T-helper 9 cell (primary cell): ENCODE measurements at places on chromosomes 2 and 18.

DNA sequence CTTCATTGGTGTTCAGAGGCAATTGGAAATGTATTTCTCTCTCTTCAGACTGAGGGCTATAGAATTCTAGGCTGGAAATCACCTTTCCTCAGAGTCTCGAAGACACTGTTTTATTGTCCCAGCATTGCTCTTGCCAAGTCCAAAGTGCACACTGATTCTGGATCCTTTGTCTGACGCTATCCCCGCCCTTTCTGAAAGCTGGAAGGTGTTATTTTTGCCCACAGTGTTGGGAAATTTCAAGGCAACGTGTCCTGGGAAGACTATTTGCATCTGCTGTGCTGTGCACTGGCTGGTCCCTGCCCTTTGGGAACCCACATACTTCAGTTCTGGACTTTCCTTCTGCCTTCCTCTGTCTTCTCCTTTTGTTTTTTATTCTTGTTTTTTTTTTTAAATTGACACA is 190.8 kb downstream of the SH3BP4 start:
- no peak for DNase-seq

- no peak for DNase-seq
These were observed 33.6 kb upstream of the ZNF236 start for GRCh38 chr18:76788571-76789317.

- no peak for DNase-seq
These were observed 45.4 kb downstream of the ODC1 start for GRCh38 chr2:10402653-10403215.

DNA sequence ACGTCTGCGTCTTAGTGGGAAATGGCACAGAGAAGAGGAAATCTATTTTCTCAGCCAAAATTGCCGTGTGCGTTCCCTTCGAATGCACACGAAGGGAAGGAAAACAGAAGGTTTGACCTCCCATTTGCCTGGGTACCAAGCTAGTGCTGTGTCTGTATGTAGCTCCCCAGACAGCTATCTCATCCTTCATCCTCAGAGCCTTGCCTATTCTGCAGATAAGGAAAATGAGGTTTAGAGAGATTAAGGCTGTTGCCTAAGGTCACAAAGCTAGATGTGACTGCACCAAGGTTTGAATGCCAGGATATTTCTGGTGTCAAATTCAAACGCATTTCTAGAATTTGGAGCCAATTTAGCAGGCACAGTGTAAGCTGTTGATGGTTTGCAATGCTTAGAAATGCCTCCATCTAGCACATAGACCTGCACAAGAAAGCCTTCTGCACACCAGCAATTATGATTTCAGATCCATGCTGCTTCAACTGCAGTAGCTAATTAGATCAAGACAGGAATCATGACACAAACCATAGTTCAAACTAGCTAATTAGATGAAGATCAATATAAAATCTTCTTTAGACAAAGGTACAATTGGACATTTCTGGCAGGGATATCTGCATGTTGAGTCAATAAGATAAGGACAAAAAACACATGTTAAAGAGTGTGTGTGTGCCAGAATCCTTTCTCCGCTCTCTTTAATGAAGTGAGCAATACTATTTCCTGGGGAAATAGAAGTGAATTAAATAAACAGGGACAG is 115.1 kb downstream of the CMPK2 start:
- DNase-seq, result no peak

GRCh38 chr2:96143848-96144480 is 1.3 kb downstream of the DUSP2 start:
- DNase-seq, result no peak

- DNase-seq, result no peak
These were observed 56.0 kb downstream of the TEX44 start for GRCh38 chr2:231648579-231649174.

DNA sequence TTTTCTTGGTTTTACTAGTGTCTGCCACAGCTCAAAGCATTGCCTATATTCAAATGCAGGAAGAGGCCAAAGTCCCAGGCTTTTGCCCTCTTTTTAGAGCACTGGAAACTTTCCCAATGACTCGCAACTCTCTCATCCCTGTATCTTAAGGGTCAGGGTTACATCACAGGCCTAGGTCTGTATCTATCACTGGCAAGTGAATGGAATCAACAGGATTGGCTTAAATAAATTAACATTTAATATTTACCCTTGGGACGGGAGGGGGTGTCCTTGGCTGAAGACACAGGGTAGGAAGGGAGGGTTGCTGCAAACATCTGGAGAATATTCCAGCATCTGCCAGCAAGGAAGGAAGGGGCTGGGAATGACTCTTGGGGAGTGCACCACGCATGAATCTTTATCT is 242.6 kb downstream of the SLC4A3 start:
- DNase-seq, result no peak
